Stimulated activated effector memory CD8-positive, alpha-beta T cell treated with anti-CD3 and anti-CD28 coated beads, Interleukin-12 subunit alpha, Interleukin-12 subunit beta, amount 100 ng/mL, for 72 hours (primary cell): ENCODE measurements at places on chromosomes 5 and 9.

DNA sequence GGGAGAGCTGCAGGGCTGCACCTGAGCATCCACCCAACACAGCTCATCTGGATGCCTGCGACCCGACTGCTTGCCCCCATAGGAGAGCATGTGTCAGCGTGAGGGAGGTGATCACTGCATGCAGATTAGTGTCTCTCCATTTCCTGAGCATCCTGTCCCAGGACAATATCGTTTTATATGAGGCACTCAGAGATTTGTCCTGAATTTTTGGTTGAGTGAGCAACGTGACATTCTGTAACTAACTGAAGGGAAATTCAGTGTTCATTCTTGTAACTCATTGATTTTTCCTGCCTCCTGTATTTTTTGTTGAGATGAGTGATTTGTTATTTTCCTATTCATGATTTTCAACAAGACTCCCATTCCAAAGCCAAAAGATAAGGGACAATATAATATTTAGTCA lies 20.7 kb upstream of the ANKRD34B start:
- no peak for DNase-seq

DNA sequence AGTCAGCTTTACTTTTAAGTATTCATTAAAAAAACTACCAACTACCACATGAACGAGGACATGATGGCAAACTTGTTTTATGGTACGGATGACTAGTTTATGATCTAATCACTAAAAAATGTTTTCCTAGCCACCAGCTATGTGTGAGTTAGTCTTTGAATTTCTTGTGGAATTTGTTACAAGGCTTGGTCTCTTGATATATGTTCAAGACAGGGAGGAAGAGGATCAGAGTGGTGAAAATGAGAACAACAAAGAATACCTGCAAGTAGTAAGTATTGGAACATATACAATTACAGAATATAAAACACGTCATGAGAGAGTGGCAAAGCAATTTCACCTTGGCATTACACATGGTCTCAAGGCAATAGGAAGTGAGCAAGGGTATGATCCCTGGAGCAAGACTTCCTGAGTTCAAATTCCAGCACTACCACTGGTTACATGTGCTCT lies 548.6 kb upstream of the TLE4 start:
- no peak for DNase-seq

DNA sequence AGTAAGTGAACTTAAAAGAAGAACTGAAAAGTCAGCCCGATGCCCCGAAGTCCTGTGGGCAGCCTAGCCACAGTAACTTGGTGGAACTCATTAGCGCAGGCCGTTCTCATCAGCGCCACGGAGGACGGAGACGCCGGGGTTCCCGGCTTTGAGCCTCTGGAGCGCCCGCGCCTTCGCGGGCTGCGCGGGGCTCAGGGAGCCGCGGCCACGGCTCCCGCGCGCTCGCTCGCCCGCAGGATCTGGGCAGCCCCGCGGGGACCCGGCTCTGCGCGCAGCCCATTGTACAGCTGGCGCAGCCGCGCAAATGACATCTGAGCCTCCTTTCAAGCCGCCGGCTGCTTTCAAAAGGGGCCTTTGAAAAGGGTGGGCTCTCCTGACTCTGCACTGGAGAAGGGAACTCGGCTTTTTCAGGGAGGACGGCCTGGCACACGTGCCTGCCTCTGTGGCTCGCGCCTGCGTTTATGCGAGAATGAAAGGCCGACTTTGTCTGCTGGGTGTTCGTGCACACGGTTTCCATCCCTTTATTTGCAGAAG lies 40.7 kb downstream of the TLR4 start:
- no peak for DNase-seq

DNA sequence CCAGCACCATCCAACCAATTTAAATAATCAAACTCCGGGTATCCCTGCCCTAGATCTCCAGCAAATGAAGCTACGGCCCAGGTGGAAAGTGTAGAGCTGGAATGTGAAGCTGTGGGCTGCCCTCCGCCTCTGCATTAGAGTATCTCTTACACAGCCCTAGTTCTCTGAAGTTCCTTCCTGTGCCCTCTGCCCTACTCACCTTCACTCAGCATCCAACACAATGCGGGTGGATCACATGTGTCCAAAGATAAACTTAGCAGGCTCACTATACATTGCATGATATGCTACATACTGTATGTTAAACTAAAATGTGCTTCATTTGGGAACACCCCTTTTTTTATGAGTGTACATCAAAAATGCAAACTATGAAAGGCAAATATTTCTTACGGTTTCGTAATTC lies 70.0 kb upstream of the RAD23B start:
- DNase-seq: peak; percentile 37

DNA sequence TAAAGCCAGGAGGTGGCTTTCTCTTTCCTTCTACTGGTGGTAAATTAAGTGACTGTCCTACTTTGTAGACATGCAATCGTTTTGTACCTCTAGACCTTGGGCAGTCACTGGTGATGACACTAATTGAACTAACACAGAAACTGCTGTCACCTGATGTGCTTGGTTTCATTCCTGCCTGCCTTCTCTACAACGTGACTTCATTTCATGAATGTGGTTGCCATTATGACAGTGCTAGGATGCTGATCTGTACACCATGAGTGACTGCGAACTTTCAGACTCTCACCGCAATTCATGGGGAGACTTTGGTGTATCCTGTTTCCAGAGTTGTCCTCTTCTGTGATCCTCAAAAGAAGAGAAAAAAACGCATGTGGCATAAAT lies 47.5 kb downstream of the UBE2QL1 start:
- no peak for DNase-seq

DNA sequence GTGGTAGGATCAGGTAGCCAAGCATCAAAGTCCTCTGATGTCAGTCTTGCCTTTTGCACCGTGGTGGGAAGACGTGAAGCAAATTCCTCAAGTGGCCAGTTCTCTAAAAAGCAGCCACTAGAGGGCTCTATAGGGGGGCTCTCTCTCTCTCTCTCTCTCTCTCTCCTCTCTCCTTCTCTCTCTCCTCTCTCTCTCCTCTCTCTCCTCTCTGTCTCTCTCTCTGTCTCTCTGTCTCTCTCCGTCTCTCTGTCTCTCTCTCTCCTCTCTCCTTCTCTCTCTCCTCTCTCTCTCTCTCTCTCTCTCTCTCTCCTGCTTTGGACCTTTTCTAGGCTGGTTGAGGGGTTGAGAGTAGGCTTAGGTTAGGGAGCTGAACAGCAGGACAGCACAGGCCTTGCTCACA lies 13.9 kb upstream of the OSMR start:
- no peak for DNase-seq

GRCh38 chr9:110942522-110942921 lies 95.7 kb downstream of the LPAR1 start:
- DNase-seq: no peak

DNA sequence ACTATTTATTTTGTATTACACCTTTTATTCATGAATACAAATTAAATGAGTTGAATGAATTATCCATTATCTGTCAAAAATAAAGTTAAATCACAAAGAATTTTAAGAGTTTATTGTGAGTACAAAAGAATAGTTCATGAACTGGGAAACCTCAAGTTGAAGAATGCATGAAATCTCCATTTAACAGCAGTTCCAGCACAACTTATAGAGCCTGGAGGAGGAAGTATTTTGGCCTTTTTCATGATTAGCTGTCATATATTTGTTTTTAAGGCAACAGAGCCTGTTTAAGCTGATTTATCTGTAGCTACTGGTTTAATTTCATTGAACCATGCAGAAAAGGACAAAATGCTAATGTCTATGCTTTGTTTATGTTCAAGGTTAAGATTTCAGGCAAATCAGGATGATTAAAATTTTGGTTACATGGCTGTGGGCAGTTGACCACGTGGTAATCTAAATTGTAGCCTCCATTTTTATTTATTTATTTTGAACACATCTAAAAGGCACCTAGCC lies 12.2 kb downstream of the SPINK1 start:
- DNase-seq: no peak

- DNase-seq: no peak
Observed at GRCh38 chr9:120914953-120915352, 11.6 kb downstream of the TRAF1 start.

GRCh38 chr9:80842389-80842788 lies 847.0 kb downstream of the TLE1 start:
- DNase-seq: no peak

DNA sequence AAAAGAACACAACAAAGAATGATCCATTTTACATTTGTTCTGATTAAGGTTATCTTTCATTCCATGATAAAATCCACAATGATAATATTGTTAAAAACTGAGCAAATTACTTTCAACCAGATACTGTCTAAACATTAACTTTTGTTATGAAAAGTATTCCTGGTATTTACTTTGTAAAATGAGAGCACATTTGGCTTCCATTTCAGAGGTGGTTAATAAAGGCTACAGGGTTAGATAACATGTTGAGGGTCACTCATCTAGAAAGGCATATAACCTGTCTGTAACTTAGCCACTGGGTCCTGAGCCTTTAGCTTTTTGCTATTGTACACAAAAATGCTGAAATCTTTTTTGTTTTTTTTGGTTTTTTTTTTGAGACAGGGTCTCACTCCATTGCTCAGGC lies 99.3 kb downstream of the ANXA2R start:
- no peak for DNase-seq

DNA sequence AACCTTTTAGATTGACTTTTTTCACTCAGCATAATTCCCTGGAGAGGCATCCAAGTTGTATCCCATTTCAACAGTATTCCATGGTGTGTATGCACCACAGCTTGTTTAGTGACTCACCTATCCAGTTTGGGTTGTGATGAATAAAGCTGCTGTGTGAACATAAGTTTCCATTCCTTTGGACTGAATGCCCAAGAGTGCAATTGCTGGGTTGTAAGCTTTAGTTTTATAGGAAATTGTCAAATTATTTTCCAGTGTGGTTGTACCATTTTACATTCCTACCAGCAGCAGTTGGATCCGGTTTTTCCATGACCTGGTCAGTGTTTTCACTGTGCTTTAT lies 60.9 kb upstream of the TMED7 start:
- no peak for DNase-seq

GRCh38 chr5:143890487-143890886 lies 78.5 kb downstream of the HMHB1 start:
- no peak for DNase-seq

- DNase-seq: no peak
Observed at GRCh38 chr9:76876098-76876497, 29.8 kb downstream of the PRUNE2 start.

GRCh38 chr5:142296914-142297417 lies 27.9 kb downstream of the SPRY4 start:
- no peak for DNase-seq

- no peak for DNase-seq
Observed at GRCh38 chr5:159705948-159706347, 210.3 kb upstream of the ADRA1B start.

GRCh38 chr9:126838895-126839294 lies 21.5 kb upstream of the ZBTB34 start:
- DNase-seq: no peak

GRCh38 chr5:126471875-126472537 lies 48.8 kb downstream of the GRAMD2B start:
- no peak for DNase-seq

DNA sequence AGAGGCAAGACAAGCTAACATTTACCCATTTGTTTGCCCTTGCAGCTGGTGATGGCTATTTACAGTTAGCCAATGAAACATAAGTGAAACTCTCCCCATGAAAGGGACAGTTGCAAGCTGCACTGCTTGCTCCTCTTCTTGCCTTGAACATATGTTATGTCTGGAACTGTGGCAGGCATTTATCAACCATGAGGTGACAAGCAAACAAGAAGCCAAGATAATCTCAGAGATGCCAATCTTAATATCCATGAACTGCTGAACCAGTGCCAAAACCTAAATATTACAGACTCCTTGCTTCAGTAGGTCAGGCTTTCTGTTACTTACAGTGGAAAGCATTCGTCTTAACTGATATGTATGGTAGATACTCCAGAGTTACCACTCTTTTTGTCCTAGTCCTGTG lies 133.4 kb downstream of the ACTBL2 start:
- no peak for DNase-seq

DNA sequence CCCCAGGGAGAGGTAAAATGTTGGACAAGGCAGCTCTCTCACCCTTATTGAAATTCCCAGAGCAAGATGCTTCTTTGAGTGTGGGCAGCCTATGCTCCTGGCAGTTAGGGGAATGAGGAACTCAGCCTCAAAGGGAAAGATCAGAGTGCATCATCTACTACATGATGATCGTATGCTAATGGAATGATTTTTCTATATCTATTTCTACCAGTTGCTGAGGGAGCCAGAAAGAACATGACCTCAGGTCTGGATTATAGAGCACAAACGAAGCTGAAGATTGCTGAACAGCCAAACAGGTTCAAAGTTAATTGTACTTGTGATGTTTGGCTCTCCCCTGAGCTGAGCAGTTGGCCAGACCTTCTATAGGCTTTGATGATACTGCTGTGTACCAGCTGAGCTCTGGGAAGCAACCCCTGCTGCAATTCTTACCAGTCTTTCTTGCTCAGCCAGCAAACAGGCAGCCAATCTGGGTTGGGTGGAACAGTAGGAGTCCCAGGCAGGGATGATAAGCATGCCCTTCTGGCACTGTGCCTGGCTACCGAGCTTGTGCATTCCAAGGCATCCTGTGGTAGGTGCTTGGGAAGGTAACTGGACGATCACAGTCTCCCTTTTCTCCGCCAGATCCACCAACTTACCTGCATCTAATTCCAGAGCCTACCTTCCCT lies 10.3 kb upstream of the FBXL7 start:
- no peak for DNase-seq

- DNase-seq: no peak
Observed at GRCh38 chr9:75185585-75186170, 97.4 kb downstream of the OSTF1 start.

GRCh38 chr9:136855461-136856078 lies 3.4 kb downstream of the MAMDC4 start:
- no peak for DNase-seq

GRCh38 chr9:98356953-98357690 lies 101.7 kb upstream of the TBC1D2 start:
- DNase-seq: no peak

GRCh38 chr5:38263983-38264382 lies 5.6 kb downstream of the EGFLAM start:
- DNase-seq: no peak

GRCh38 chr5:116559239-116559638 lies 15.4 kb downstream of the SEMA6A start:
- DNase-seq: no peak

- DNase-seq: peak; percentile 22
Observed at GRCh38 chr5:169296419-169297143, 4.4 kb downstream of the SLIT3 start.

GRCh38 chr5:134140530-134141201 lies 26.2 kb downstream of the TCF7 start:
- peak; percentile 51 for DNase-seq

DNA sequence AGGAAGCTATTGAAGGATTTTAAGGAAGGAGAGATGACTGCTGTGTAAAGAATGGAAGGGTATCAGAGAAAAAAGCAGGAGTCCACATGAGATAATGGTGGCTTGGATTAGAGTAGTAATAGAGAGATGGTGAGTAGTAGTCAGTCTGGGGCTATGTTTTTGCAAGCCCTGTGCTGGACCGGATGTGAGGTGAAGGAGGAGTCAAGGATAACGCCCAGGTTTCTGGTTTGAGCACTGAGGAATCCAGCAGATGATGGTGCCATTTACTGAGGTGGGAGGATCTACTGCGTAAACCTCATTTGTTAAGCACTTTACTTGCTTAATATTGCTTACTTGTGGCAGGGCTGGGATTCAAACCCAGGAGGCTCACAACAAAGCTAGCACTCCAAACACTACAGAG lies 1.1 kb downstream of the TIGD6 start:
- DNase-seq: no peak
